ENCODE measurements at places on chromosomes 16 and 17.

DNA sequence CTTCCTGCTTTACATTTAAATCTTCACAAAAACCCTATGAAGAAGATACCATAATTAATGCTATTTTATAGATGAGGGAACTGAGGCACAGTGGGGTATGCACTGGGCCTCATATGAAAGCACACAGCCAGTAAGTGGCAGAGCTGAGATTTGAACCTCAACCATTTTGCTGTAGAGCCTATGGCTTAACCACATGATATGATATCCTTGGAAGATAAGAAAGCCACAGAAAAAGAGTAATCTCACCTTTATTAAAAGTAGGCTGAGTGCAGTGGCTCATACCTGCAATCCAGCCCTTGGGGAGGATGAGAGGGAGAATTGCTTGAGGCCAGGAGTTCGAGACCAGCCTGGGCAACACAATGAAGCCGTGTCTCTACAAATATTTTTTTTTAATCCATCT lies 15.0 kb upstream of the TOB1 start:
- DNase-seq: no peak

DNA sequence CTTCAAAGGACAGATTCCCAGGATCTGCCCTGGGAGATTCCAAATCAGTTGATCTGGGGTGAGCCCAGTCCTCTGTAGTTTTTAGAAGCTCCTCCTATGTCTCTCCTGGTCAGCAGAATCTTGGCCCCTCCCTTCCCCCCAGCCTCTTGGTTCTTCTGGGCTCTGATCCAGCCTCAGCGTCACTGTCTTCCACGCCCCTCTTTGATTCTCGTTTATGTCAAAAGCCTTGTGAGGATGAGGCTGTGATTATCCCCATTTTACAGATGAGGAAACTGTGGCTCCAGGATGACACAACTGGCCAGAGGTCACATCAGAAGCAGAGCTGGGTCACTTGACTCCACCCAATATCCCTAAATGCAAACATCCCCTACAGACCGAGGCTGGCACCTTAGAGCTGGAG lies 840 bp upstream of the CDH5 start:
- no peak for DNase-seq

DNA sequence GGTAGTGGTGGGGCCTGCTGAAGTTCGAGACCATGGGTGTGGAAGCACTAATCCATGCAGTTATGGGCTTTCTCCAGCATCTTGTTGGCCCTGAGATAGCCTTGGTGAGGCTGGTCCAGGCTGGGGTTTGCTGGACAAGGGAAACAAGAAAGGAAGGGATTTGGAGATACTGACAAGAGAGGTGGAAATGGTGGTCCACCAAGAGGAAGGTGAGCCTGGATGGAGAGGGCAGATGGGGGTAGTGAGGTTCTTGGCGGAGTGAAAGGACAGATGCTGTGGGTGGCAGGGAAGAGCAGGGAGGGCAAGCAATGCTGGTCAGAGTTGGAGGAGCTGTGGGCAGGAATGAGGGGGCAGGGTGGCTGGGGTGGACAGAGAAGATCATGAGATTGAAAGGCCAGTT lies 5.5 kb upstream of the SMPD3 start:
- DNase-seq: no peak

GRCh38 chr17:80163336-80163735 lies 6.5 kb upstream of the CARD14 start:
- DNase-seq: no peak

- DNase-seq: no peak
Measured at GRCh38 chr16:25177831-25178688, 38.7 kb upstream of the AQP8 start.

- no peak for DNase-seq
Measured at GRCh38 chr17:48586355-48587258, 3.4 kb downstream of the HOXB3 start.

DNA sequence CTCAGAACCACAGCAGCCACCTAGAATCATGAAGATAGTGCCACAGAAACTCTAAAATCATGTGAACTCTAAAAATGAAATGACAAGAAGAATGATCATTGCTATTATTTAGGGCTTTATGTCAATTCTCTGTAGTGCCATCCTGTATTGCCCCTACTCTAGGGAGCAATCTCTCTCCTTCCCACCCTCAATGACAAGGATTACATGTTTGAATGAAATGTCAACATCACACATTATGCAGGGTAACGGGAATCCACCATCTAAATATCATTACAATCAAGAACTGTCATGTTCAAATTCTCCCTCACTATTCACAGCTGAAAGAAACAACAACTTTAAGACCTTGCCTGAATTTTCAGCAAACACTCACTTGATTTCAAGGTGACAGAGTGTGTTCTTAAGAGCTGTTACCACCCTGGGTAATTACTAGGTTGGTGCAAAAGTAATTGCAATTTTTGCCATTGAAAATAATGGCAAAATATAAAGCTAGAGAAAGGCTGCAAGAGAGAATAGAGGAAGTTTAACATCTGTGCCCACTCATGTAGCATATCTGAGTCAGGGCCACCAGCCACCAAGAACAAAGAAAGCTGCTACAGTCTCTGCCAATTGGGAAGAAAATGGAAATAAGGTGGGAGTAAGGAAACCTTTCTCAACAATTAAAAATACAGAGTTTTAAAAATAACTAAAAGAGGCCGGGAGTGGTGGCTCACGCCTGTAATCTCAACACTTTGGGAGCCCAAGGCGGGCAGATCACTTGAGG lies 112.8 kb upstream of the PSMD7 start:
- DNase-seq: no peak

GRCh38 chr17:68695659-68696058 lies 94.5 kb upstream of the FAM20A start:
- no peak for DNase-seq

DNA sequence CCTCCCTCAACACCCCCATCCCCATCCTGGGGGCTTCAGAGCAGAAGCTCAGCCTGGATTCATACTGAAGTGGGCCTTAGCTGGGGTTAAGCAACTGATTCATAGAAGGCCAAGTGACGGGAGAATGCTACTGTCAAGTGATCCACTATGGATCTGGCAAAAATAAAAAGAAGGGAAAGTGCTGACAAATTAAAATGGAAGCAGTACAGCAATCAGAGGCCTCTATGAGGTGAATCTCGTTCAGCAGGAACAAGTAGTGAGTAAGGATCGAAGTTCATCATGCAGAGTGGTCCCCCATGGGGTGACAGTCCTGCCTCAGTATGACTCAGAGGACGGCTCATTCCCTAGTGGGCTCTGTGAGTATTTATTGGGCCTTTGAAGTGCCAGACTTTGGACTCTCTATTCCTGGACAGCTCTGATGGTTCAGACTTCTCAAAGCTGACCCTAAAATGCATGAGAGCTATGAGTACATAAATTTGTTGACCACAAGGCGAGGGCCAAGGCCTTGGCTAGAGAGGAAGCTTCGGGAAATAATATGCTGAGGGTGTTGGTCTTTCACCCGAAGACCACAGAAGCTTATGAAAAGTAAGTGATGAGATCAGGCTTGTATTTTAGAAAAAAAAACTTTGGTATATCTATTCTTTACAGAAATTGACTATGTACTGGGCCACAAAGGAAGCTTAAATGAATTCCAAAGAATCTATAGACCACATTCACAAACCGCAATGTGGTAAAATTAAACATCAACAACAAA lies 5.3 kb upstream of the NSMCE1 start:
- no peak for DNase-seq

GRCh38 chr17:67246653-67247415 lies 1.8 kb upstream of the HELZ start:
- no peak for DNase-seq

- DNase-seq: no peak
Measured at GRCh38 chr16:14362774-14363371, 267.2 kb downstream of the PARN start.

- DNase-seq: no peak
Measured at GRCh38 chr16:57446531-57447185, 527 bp downstream of the CIAPIN1 start.

DNA sequence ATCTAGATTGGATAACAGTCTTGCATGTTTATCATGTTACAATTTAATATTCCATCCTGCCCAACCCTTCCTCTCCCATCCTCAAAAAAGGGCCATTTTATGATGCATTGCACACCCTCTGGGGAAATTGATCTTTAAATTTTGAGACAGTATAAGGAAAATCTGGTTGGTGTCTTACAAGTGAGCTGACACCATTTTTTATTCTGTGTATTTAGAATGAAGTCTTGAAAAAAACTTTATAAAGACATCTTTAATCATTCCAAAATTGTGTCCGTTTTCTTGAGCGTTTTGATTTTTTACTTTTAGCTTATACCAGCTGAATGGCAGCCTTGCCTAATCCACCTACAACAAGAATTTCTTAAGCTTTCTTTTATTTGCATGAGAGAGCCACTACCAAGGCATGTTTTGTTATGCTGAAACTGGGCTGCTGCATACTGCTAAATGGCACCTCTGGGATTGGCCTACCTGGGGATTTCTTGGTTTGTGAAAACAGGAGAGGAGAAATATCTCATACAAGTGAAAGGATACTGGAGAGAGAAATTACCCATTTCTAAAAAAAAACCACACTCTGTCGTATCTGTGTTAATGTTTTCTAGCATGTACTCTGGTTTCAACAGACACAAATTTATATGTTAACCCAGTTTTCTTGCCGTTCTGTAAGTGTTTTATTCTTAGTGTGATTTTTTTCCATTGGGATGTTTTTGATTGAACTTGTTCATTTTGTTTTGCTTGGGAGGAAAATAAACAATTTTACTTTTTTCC lies 52.2 kb downstream of the TUBD1 start:
- no peak for DNase-seq

DNA sequence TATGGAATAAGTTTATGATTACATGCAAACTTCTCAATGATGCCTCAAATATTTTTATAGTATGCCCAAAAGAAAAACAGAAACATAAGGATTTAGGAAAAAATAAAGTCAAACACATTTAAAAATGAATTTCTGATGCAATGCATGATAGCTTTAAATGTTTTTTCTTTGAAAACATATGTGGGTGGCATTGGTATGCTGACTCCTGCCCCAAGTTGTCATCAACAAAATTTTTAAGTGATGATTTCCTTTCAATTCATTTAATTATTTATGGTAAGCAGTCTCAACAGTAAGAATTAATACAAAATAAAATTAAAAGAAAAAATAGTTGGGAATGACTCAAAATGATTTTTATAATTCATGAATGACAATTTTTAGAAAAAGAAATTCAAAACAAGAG lies 104.9 kb downstream of the CEP112 start:
- DNase-seq: no peak

- DNase-seq: no peak
Measured at GRCh38 chr16:74253161-74253938, 43.3 kb upstream of the PSMD7 start.

DNA sequence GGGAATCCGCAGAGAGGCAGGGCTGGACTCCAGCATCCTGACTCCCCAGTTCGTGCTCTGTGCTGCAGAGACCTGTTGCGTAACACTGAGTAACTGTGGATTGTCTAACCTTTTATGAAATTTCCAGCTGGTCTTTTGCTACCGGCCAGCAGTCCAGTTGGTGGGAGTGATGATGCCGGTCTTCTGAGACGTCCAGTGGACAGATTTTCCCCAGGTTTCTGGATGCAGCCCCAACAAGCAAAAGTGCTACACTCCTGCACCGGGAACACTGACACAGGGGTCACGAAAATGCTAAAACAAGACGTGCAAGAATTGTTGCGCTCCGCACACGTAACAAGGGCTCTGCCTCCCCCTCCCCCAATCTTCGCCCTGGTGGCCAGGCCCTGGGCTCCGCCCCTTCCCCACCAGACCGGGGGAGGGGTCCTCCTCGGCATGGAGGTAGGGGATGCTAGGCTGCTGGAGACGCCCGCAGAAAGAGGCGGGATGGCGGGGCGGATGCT lies 701 bp upstream of the MRC2 start:
- no peak for DNase-seq

- peak; percentile 11 for DNase-seq
Measured at GRCh38 chr16:4316108-4316863, 419 bp downstream of the GLIS2 start.

DNA sequence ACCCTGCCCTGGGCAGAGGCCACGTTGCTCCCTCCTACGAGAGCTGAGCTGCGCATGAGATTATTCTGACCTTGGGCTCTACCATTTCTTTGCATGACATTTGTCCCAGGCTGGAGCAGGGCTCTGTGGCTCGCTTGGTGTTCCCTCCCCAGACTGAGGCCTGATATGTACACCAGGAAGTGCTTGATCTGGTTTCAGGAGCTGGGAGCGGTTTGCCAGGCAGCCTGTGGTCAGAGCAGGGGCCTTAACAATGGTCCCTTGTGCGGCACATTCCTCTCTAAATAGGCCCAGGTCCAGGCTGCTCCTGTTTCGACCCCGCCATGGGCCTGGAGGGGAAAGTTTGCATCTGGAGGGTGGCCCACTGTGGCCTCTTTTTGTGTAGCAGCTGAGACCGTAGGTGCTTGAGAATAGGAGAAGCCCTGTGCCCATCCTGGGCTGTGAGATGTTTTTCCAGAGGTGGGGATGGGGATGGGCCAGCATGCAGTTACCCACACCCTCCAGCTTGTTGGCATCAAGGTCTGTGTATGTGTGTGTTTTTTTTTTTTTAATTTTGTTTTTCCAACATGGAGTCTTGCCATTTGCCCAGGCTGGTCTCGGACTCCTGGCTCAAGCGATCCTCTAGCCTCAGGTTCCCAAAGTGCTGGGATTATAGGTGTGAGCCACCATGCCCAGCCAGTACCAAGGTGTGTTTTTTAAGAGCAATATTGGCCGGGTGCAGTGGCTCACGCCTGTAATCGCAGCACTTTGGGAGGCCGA lies 253.9 kb downstream of the SEC14L1 start:
- no peak for DNase-seq

DNA sequence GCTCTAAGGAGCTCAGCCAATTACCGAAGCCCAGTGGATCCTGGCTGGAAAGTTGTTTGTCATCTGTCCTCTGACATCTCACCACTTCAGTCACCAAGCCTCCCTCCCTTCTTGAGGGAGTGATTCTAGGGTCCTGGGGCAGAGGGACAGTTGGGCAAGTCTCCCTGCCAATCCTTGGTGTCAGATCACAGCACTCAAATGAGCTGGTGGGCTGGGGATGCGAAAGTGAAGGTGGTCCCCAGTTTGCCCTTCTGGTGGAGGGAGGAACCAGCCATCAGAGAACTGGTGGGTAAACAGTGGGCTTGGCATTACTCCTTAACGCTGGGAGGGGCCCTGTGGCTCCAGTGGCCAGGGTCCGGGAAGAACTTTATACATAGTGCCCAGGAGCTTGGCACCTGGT lies 4.4 kb upstream of the CALB2 start:
- no peak for DNase-seq

DNA sequence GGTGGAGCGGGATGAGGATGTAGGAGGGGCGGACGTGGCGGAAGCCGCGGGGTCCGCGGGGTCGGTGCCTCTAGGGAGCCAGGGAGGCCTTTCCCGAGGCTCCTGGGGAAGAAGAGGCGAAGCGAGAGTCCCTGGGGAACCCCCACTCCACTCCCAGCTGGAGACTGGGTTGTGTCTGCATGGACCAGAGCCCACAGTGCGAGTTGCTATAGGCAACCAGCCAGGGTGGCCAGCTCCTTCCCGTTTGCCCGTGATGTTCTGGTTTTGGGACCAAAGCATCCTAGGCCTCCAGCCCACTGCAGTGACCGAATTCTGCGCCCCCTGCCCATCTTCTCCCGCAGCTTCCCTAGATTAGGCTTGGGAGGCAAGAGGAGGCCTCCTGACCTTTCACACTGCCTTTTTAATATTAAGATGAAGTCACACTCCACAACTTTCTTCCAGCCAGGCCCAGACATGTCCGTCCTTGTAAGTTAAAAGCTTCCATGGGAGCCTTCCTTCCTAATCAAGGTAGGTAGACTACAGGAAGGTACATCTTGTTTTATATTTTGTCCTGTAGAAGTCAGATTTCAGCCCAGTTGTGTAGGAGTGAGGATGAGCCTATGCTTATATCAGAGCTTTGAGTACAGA lies 469 bp downstream of the AMZ2 start:
- DNase-seq: peak; percentile 17

- DNase-seq: no peak
Measured at GRCh38 chr16:85220964-85221731, 108.9 kb upstream of the CIBAR2 start.

Data from NCI-H1105 (cell line).